ENCODE measurements at places on chromosomes 13 and 19.

- no peak for DNase-seq
Measured at GRCh38 chr13:27928805-27929753, 9.3 kb downstream of the PDX1 start.

DNA sequence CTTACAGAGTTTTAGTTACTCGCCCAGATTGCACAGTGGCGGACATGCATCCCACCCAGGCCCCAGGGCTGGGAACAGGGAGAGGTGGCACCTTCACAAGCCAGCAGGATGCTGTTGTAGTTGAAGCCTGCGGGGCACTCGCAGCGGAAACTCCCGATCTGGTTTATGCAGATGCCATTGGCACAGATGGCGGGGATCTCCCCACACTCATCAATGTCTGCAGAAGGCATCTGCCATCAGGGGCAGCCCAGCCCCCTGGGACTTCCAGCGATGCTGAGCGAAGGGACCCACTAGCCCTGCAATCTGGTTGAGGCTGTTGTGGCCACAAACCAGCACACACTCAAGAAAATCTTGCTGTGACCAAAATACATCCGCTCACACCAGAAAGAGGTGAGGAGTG lies 44.6 kb downstream of the CCL25 start:
- DNase-seq, result no peak

DNA sequence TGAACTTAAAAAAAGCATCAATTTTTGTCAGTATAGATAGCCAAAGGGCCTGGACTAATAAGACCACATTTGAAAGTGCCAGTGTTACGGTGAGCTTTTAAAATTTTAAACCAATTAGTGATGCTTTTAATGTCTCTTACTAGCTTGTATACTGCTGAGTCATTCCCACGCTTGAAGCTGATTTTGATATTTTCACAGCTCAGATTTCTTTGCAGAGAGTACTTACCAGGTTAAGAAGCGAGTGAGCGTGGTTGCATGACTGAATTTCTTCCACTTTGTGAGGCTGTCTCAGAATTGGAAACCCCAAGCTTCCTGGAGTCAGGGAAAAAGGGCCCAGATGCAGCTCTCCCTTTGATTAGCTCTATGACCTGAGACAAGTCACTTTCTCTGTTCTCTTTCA lies 74.5 kb upstream of the NBEA start:
- no peak for DNase-seq

DNA sequence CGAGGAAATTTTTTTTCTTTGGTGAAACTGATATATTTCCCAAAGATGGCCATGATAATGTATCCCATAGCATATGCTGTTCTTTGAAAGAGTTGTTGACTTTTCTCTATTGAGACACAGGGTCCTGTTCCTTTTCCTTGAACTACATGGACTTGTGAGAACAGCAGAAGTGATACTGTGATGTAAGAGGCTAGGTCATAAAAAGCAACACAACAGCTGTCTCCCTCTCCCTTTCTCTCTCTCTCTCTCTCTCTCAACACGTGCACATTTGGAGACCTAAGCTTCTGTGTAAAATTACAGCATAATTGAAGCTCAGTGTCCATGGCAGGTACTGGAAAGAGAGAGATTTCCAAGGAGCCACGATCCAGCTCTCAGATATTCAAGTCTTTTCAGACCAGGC lies 1712.4 kb downstream of the EFNB2 start:
- no peak for DNase-seq

DNA sequence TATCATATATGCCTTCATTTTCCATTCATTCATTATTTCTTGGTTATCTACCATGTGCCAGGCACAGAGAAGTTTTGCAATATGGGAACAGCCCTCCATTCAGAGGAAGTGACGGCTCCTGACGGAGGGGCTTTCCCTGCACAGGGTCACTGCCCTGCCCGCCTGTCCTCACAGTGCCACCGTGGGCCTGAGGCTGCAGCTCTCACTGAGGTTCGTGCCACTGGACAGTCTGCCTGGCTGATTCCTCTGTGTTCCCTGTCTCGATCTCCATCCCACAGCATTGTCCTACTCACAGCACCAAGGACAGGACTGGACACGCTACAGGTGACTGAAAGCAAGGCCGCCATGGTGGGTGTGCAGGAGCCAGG lies 92.7 kb downstream of the TSHZ3 start:
- peak; percentile 47 for DNase-seq

DNA sequence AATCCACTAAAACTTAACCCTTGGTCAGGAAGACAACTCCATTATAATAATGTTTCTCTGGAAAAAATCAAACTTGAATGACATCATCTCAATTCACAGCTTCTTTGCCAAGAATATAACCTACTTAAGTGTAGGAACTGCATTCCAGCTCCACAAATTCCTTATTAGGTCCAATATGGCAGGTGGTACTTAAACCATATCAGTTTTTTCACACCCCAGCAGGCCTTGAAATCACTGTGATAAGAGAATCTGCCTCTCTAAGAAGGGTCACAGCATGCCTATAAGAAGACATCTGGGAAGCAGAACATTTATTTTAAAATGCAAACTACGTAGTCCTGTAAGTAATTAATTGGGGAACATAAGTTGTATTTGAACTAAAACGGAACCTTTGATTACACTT lies 687.8 kb downstream of the DIAPH3 start:
- no peak for DNase-seq

DNA sequence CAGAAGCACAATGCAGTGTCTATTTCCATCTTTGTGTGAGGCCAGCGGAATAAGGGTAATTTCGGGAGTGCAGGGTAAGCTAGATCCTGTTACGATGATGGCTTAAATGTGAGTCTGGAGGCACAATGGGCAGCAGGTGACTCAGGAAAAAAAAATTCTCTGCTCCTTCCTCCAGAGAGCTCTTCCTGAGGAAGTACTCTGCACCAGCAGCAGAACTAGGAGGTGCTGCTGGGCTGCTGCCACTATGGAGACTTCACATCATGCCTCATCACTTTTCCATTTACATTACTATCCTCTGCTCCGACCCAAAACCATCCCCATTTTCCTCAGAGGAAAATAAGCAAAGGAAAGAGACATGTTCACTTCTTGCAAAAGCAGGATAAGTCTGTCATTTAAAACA lies 282.0 kb downstream of the DNAJC15 start:
- no peak for DNase-seq

DNA sequence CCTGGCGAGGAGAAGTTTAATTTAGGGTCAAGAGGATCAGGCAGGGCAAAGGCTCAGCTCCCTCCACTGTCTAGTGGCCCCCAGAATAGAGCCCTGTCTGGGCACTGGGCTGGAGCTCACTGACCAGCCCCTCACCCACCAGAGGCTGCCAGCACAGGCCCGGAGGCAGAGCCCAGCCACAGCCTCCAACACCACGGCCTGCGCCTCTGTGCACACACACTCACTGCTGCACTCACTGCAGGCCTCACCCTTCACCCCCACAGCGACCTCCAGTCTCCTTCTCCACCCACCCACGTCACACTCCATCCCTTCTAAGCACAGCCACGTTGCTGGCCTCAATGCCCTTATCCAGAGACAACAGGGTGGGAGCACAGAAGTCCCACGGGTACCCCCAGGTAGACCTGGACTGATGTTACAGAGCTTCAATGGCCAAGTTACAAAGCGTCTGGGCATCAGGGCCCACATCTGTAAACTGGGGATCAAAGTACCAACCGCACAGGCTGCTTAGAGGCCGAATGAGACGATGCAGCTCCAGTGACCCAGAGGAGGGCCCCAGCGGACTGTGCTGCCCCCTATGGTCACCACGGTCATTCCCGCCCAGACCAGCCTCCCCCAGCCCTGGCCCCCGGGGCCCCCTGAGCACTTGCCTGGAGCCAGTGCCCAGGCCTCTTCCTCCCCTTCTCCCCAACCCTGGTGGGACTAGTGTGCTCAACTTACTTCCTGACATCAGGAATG lies 4.5 kb upstream of the PRKD2 start:
- DNase-seq, result no peak

DNA sequence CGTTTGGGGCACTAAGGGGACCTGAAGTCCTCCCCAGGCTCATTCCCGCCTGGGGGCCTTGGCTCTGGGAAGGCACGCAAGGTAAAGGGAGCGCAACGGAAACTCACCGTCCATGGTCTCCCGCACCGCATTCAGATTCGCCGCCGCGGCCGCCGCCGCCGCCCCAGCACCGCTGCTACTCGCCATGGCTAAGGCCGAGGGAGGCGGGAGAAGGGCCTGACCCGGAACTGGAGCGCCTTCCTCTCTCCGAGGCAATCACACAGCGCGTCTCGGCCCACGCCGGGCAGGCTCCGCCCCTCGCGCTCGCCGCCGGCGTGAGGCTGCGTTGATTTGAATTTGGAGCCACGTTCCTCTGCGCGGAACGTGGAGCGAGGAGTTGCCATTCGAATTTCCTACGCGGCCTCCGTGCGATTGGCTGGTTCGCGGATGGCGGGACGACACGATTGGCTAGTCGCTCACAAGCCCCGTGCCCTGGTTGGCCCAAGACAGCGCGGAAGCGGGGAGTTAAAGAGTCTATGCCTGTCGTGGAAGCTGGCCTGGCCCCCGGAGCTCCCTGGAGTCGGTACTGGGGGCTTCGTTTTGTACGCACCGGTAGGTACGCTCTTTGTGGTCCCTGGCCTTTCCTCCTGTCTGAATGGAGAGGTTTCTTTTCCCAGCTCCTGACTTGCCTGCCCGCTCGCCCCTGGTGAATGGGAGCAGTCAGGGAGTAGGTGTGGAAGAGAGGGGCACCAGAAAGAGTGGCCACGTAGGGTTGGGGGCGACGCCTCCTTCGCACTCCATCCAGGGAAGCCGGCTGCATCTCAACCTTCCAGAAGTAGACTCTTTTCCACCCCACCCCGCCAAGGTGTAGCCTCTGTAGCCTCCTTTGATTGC lies at the start of the genes BORA and MZT1:
Gene BORA, plus strand, starts transcription at position 507 of the 873 bp plus-strand sequence. CDS start 1,018 bp downstream, outside the sequence.
Gene MZT1, minus strand, starts transcription at position 213 of the 873 bp plus-strand sequence. Its CDS starts 27 bp downstream, at position 186.
- DNase-seq, result peak; percentile 96

- no peak for DNase-seq
Measured at GRCh38 chr13:63902141-63902540, 2486.5 kb upstream of the PCDH20 start.

GRCh38 chr19:22545751-22546150 lies 88.4 kb upstream of the ZNF492 start:
- DNase-seq, result peak; percentile 76

GRCh38 chr13:102956449-102956848 lies 109.8 kb downstream of the SLC10A2 start:
- no peak for DNase-seq

GRCh38 chr19:6412447-6413091 lies 12.0 kb downstream of the KHSRP start:
- no peak for DNase-seq

DNA sequence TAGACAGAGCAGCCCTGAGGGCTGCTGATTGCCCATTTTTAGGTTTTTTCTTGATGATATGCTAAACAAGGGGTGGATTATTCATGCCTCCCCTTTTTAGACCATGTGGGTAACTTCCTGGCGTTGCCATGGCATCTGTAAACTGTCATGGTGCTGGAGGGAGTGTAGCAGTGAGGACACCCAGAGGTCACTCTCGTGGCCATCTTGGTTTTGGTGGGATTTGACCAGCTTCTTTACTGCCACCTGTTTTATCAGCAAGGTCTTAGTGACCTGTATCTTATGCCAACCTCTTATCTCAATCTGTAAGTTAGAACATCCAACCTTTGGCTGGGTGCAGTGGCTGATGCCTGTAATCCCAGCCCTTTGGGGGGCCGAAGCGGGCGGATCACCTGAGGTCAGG lies 148.0 kb downstream of the PTPRS start:
- no peak for DNase-seq

DNA sequence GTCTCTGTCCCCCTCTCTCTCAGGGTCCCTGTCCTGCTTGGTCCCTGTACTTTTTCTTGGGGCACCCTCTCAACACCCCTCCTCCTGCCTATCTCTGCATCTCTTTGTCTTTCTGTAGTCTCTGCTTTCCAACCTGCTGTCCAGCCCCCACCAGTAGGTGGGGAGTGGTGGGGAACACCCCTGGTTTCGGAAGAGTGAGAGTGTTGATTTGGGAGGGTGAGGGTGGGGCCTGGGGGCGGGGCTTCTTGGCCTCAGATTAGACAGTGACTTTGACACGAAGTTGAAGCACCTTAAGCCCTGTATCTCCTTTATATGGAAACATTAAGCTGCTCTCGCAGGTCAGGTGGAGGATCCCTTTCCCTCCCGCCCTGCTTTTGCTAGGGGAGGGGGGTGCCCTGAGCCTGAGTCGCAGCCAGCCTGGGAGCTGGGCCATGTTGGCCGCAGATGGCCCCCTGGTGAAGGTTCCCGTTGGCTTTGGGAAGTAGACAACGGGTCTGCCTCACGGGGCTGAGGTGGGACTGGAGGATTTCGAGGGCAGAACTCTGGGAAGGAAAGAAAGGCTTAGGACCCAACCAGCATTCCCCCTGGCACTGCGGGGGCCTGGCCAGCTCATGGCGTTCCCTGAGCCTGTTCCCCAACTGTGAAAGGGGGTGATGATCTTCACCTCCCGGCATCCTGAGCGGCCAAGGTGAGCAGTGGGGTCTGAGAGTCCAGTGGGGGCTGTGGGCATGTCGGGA lies at the start of gene KCNJ14:
Gene KCNJ14, plus strand, starts transcription at position 404 of the 737 bp plus-strand sequence. CDS start 6,151 bp downstream, outside the sequence.
- DNase-seq, result no peak

- no peak for DNase-seq
Measured at GRCh38 chr19:5804516-5805461, at the start of gene NRTN. Gene NRTN, plus strand, starts transcription at chr19:5805067. Its CDS starts 19,099 bp downstream, at chr19:5824166.

GRCh38 chr13:95146486-95146885 lies 154.8 kb downstream of the ABCC4 start:
- DNase-seq, result no peak

- no peak for DNase-seq
Measured at GRCh38 chr13:113655346-113656002, 2.5 kb downstream of the ATP4B start.

- DNase-seq, result no peak
Measured at GRCh38 chr13:49455007-49455398, 10.9 kb downstream of the SETDB2 start.

GRCh38 chr13:32254416-32254815 lies 60.7 kb downstream of the ZAR1L start:
- no peak for DNase-seq

- DNase-seq, result no peak
Measured at GRCh38 chr13:61113140-61113658, 302.4 kb downstream of the PCDH20 start.

- no peak for DNase-seq
Measured at GRCh38 chr19:42293540-42293939, 8.4 kb upstream of the PRR19 start.

DNA sequence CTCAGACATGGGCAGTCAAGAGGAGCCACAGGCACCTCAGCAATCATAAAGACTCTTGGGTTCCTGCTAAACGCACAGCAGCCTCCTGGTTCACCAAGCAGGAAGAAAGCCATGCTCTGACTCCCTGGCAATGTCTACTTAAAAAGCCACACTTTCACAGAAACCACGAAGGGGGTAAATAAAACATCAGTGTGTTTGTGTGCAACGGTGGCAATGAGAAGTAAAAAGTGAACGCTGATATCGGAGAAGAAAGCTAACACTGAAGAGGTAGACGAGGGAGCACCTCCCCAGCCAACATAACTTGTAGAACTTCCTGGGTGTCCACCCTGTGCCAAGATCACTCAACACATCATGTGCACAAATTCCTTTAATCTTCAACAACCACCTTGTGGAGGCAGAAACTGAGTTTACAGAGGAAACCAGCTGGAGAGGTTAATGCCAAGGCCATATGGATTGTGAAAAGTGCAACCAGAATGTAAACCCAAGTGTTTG lies 30.2 kb downstream of the HSPH1 start:
- no peak for DNase-seq

Data from right atrium auricular region (tissue), 2 donors.